Smooth muscle cell of the coronary artery (primary cell): ENCODE measurements at places on chromosomes 2 and 18. TPM values are rescaled to one million over a fixed set of nuclear protein-coding genes. Genes with fewer than 3 reads are reported as not detected.

The KCNK3 gene
- total RNA-seq = 0.23 and 1.1 TPM in 2 replicates

The CHRNA1 gene
- total RNA-seq = not detected in 2 replicates

The DYNAP gene
- total RNA-seq = not detected in 2 replicates

The EIF2AK2 gene
- total RNA-seq = 12.4 and 17.9 TPM in 2 replicates

The AMER3 gene
- not detected in 2 replicates for total RNA-seq

The FAP gene
- total RNA-seq = 169 and 182 TPM in 2 replicates

The GALNT5 gene
- 15.1 and 73.1 TPM in 2 replicates for total RNA-seq

The CSRNP3 gene
- 2.1 and 2.7 TPM in 2 replicates for total RNA-seq

The OSR1 gene
- 15.3 and 56.5 TPM in 2 replicates for total RNA-seq

The NEU2 gene
- total RNA-seq = not detected in 2 replicates

The DCC gene
- total RNA-seq = not detected in 2 replicates

The HOXD12 gene
- not detected in 2 replicates for total RNA-seq

The UGT1A4 gene
- total RNA-seq = not detected in 2 replicates

The RGPD4 gene
- under 0.01 TPM in 1 of 2 replicates, not detected in the other for total RNA-seq

The MREG gene
- total RNA-seq = 1.5 and 7.3 TPM in 2 replicates

The STARD6 gene
- 0.15 TPM in 1 of 2 replicates, not detected in the other for total RNA-seq

The CYS1 gene
- total RNA-seq = 0.45 and 1.6 TPM in 2 replicates

The WDR43 gene
- 54.6 and 122 TPM in 2 replicates for total RNA-seq

The UGT1A1 gene
- not detected in 2 replicates for total RNA-seq
